RKO (cell line): ENCODE measurements at places on chromosomes 7 and 10.

- DNase-seq = no peak
These were observed 224.6 kb downstream of the PHTF2 start for GRCh38 chr7:78023191-78023590.

- DNase-seq = no peak
These were observed 11.2 kb downstream of the SMKR1 start for GRCh38 chr7:129513546-129513945.

- no peak for DNase-seq
These were observed 56.8 kb downstream of the MGMT start for GRCh38 chr10:129523723-129524316.

DNA sequence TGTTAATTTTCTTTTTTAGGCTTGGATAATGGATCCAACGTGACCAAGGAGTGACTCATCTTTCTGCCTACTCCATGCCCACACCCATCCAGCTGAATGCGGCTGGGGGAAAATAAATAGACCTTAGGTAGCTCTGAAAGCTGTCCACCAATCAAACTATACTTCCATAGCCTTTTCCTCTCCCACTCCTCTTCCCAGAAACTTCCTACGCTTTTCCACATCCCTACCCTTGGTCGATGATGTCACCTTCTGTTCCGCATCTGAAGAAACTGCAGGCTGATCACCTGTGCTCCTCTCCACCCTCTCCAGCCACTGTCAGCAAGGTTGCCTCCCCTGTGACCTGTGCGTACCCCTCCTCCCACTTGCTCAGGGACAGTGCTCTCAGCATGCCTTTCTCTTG lies 359.8 kb upstream of the KLF6 start:
- no peak for DNase-seq

- DNase-seq = no peak
These were observed 34.2 kb downstream of the PARD3 start for GRCh38 chr10:34780818-34781380.

GRCh38 chr7:309586-310228 lies 19.7 kb downstream of the FOXL3 start:
- DNase-seq = no peak

- DNase-seq = peak; percentile 89
These were observed 1.9 kb downstream of the HIPK2 start for GRCh38 chr7:139775829-139776266.

- DNase-seq = no peak
These were observed 223.6 kb upstream of the SEMA3E start for GRCh38 chr7:83872501-83872900.

DNA sequence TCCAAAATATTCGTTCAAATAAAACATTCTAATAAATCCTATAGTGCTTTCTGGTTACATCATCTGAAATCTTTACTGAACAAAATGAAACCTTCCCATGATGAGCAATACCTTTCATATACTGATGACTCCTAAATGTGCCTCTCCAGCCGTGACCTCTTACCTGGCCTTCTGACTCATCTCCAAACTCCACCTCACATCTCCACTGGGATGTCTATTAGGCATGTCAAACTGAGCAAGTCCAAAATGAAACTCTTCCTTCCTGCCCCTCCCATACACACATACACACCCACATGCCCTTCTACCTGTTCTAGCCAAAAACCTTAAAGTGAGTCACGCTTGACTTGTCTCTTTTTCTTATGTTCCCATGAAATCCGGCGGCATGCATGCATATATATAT lies 22.9 kb downstream of the GSAP start:
- peak; percentile 33 for DNase-seq

DNA sequence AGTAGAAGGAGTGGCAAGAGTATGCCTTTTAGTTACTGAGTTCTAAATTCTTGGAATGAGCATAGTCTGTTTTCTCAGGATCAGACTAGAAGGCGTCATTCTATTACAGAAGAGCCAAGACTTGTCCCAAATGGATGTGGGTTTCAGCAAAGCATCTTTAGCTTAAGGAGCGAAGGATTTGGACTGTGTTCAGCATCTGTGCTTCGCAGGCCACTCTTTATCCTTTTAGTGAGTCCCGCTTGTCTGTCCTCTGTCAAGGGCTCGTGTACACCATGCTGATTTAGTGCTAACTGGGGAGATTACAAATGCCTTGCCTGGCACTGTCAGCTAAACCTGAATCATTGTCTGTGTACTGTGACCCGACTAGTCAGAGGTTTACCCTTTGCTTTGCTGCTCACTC lies 465.7 kb downstream of the AUTS2 start:
- DNase-seq = no peak

- DNase-seq = no peak
These were observed 106.5 kb upstream of the ANLN start for GRCh38 chr7:36283181-36283580.

DNA sequence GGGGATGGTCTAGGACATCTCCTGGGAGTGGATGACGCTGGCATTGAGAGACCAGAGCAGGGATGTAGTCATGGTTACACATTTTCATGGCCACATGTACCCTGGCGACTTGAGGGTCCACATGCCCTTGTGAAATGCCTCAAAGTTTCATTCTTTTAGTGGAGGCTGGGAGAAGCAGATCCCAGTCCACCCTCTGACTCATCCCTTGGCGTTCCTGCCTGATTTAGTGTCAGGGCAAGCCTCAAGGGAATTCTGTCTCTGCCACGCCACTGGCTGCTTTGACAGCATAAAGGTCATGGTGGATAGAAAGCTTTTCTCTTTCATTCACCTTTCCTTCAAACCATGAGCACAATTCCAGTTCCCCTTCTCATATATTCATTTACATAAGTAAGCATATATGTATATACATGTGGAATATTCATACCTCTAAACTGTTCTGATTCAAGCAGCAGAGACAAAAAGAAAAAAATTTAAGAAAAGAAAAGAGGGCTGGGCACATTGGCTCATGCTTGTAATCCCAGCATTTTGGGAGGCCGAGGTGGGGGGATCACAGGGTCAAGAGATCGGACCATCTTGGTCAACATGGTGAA lies 21.8 kb upstream of the KIF5B start:
- DNase-seq = peak; percentile 51

- peak; percentile 84 for DNase-seq
These were observed 171.9 kb downstream of the HDAC9 start for GRCh38 chr7:18667466-18667865.

DNA sequence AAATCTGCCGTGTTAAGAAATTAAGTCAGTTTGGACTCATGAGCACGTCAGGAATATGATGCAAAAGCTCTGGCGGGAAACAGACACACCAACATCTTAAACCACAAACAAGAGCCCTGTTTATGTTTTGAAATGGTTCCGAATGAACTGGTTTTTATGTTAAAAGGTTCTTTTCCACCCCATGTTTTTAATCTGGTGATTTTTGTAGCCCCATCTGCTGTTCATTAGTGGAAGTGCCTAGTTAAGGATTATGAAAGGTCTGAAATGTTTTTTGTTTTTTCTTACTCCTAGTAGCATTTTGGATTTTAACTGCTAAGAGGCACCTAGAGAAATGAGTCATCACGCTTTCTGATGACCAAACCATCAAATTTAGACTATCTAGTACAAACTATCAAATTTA lies 404.1 kb upstream of the MKI67 start:
- peak; percentile 22 for DNase-seq

DNA sequence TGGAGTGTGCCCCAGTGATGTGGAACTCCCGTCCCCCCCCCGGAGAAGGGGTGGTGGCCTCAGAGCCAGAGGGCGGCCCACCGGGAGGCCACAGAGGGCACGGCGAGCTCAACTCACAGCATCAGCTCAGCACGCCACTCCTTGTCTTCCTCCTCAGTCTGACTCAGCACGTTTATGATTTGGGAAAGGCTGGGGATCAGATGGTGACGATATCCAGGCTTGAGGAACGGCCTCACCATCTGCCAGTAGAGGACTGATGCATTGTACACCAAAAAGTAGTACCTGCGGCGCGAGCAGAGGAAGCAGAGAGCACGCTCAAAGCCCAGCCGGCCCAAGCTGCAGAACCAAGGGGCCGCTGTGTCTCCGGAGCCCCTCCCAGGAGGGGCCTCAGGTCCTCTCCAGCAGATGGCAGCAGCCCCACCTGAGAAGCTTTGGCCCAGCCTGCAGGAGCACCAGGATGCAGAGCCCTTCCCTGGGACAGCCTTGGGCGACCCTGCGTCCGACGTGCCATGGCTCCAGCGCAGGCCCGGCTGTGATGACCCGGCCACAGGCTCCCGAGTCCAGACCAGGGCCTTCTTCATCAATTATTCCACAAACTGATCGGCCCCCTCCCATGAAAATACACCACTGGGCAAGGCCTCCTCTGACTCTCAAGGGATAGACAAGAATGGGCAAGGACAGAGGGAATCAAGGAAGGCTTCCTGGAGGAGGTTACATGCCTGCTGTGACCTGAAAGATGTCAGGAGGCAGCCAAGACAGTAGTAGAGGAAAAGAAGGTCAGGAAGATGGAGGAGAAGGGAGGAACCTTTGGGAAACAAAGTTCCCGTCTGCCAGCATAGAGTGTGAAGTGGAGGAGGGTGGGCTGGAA lies 3.7 kb downstream of the CFAP46 start:
- DNase-seq = peak; percentile 44

DNA sequence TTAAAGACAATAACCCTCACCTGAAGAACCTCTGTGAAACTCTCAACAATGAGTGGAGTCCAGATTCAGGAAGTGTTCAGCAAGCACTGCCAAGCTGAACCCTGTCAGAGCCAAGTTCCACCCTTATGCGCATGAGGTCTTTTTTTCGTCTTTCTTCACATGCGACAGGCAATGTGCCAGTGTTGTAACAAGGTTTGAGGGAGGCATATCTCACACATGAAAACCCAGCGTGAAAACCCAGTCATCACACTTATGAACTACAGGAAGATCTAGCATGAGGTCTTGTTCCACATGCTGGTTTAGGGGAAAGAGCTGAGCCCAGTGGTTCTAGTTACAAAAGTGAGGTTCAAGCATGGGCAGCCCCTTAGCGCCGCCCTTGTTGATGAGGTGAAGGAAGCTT lies 49.7 kb downstream of the RABGEF1 start:
- no peak for DNase-seq

DNA sequence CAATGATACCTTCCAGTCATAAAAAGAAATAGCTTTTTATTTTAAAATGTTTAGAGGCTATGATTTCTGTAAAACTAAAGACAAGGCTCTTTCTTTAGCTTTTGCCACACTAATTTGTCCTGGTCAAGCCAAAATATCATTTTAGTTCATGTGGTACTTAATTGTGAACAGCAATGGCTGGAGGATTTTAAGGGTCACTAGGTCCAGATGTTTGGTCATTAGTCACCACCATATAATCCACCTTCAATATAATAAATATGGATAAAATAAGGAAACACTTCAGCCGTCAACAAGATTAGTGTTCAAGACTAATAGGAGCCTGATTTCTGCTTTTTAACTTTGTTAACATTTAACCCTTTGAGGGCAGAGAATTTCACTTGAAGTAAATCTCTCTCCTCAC lies 50.0 kb upstream of the HGF start:
- no peak for DNase-seq

DNA sequence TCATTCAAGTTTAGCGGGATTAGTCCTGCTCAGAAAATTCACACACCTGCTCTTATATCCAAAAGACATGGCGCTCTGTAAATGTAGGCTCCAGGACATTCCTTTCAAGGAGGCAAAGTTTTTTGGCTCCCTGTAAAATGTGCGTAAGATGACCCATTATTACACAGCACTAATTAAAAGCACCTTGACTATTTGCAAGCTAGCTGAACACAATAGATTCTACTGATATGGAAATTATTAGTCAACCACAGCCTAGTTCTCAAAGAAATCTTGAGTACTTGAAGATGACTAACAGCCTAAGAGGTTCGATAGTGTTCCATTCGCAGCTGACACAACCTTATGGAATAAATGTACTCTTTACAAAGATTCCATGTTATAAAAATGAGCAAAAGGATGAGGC lies 175.2 kb downstream of the BMPER start:
- no peak for DNase-seq

DNA sequence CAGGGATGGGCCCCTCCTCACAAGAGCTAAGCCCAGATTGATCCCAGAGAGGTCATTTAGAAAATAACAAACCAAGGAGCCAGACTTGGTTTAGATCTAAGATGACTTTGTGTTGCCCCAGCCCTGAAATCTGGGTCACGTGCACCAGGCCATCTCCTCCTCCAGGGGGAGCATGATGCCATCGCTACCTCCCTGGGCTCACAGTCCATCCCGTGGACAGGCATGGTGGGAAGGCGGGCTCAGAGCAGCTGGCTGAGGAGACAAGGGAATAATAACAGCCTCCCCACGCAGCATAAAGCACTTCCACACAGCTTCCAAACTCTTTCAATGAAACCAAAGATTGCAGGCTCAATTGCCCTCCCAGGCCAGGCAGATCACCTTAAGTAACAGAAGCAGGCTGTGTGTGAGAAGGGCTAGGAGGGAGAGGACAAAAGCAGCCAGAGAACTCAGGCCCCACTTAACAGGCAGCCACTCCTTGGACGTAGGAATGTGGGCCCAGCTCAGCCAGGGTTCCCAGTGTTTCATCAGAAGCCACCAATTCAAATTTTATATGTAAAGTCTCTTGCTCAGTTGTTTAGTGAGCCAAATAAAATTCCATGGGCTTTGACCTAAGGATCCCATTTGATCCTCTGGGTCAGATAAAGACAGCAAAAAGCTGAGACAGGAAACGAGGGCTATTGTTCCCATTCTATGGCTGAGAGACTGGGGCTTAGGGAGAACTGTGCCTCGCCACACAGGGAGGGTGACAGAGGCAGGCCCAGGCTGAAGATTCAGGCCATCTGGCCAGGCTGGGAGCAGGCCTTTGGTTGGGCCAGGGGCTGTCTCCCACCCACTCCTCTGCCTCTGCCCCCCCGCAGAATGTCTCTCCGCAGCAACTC lies 100.2 kb downstream of the COL13A1 start:
- DNase-seq = peak; percentile 43

DNA sequence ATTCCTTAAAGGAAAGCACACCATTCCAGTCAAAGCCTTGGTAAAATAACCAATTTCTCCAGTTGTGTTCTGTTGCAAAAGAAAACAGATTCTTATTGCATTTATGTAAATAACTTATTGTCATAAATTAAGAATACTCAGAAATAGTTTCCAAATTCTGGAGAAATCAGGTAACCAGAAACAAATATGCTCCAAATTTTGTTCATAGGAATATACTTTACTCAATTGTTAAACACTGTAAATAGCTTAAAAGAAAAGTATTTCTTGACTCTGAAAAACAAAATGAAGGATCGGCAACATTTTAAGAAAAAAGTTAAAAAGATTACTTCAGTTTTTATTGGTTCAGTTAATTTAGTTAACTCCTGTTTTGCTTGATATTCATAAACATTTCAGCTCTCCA lies 67.1 kb upstream of the PIK3CG start:
- no peak for DNase-seq
